ENCODE measurements at places on chromosomes 12 and 14.
A peak's percentile ranks its signal among the peaks of the same experiment; 100 is the strongest.

DNA sequence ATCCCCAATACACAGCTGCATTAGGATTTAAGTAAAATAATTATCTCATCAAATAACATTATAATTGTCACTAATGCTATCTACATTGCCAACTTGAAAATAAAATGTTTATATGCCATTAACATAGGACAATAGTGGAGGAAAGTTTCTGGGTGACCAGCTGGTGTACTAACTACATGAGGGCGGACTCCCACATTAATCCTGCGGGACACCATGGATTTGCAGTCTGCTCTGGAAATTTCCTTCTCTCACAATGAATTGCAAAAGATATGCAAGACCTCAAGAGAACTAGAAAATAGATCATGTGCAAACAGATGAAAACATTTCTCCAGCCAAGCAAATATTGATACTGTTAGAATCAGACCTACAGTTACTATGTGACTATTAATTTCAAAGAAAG is 390.1 kb downstream of the NAV3 start:
- no peak for DNase-seq

GRCh38 chr12:108193917-108194316 is 64.8 kb downstream of the WSCD2 start:
- DNase-seq, result peak; percentile 35

- DNase-seq, result peak; percentile 68
These were observed 13.4 kb downstream of the AKAP5 start for GRCh38 chr14:64478634-64479250.

DNA sequence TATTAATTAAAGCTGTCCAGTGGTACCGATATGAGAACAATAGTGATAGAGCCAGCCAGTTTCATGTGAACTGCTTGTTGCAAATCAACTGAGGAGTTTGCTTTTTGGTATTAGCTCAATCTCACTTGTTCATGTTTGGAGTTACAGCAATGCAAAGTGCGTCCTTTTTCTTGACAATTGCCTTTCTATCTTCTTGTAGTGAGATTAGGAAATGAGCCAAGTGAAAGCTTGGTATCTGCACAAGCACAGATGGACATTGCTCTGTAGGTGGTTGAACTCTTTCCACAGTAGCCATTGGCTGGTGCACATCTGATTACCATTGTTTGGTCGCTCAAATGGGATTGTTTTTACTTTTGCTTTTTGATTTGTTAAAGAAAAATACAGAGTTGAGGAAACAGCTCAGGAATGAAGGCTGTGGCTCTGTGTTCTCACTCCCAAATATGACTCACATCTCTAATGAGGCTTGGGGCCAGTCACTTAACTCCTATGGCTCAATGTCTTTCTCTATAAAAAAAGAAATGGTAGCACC is 241.4 kb downstream of the BMP4 start:
- peak; percentile 39 for DNase-seq

DNA sequence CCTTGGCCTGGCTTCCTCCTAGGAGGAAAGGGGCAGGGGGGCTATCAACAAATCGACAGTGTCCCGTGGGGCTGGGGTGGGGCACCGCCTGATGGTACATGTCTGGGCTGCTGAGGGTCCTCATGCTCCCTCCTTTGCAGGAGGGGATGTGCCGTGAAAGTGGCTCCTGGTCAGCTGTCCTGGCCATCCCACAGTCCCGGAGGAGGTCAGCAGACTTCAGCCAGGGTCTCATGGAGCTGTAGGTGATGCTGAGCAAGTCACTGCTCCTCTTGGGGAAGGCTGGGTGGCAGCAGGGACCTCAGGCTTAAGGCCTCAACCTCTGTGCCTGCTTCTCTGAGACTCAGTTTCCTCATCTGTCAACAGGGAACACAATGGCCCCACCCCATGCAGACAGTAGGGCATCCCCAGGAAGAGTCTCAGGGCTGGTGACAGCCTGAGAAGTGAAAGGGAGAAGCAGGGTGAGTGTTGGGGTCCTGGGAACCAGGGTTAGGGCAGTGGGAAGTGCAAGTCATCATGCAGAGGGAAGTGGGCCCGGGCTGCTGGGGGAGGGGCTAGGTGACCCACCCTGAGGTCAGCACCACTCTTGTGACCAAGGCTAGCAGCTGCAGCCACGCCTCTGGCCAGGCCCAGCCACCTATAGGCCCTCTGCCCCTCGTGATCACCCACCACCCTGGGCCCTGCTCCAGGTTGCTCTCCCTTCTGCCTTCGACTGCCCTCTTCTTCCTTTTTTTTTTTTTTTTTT is 4.4 kb upstream of the TNFAIP2 start:
- no peak for DNase-seq

DNA sequence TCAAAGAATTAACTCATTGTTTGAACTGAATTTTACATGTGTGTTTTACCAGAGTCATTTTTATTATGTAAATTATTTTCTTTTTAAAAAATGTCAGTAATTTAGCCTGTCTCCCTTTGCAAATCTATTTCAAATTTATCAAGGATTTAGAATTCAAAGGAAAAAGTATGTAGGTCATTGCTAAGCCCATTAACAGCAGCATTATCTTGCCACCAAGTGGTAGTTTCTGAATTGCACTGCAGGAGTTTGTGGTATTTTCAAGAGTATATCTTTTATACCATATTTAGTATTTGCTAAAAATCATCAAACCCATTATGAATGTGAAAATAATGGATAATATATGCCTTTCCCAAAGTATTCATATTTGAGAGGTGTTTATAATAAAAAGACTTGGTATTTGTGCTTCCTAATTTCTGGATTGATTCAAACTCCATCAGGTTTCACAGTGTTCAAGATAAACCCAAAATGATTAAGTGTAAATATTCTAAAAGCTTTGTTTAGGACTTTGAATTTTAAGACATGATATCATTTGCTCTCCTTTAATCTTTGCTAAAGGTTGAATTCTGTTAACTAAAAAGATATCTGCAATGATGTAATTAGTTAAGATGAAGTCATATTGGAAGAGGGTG is 711.4 kb downstream of the FSCB start:
- no peak for DNase-seq

DNA sequence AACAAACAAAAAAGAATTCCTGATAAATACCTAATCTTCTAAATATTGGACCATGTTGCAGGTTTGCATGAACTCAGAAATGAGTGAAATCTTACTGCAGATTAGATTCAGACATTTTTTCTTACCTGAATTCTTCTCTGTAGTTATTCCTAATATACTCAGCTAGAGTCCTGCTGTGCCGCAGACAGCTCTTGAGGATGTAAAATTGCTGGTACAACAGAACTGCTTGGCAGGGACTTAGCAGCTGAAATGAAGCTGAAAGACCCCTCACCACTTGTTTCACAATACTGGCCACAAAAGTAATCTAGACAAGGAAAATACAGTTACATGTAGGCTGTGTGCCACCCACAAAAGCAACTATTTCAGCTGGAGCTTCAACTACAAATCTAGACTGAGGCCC is 48.3 kb upstream of the KICS2 start:
- no peak for DNase-seq

DNA sequence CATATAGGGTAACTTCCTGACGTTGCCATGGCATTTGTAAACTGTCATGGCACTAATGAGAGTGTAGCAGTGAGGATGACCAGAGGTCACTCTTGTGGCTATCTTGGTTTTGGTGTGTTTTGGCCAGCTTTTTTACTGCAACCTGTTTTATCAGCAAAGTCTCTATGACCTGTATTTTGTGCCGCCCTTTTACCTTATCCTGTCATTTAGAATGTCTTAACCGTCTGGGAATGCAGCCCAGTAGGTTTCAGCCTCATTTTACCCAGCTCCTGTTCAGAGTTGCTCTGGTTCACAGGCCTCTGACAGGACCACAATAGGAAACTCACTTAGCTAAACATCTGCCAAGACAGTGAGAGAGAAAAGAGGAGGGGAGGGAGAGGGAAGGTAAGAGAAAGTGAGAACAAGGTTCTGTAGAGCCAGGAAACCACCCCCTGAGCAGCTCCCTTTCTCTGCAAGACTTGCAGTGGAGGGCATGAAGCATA is 64.8 kb upstream of the PLEKHG3 start:
- DNase-seq, result no peak

- no peak for DNase-seq
These were observed 205.7 kb downstream of the DIO2 start for GRCh38 chr14:80005561-80005960.

- no peak for DNase-seq
These were observed 202.6 kb downstream of the ANO6 start for GRCh38 chr12:45418520-45418919.

- no peak for DNase-seq
These were observed 137.4 kb downstream of the GRIP1 start for GRCh38 chr12:66541426-66541825.

DNA sequence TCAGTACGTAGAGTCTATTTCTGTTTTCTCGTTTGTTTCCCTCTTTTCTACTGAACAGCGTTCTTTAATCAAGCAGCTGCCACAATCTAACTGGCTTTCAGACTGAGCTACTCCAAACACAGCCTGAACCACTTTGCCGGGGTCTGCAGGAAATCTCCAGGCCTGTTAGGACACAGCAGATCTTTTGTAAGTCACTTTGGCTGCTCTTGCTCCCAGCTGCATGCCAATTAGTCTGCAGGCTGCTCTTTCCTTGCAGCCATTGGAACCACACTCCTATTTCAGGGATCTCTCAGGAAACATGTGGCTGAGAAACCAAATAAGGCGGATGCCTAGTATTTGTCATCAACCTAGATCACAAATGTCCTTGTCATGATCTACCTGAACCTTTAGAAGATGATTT is 73.6 kb downstream of the TMTC1 start:
- no peak for DNase-seq

GRCh38 chr12:82675246-82675645 is 11.5 kb upstream of the TMTC2 start:
- DNase-seq, result no peak

GRCh38 chr14:24427537-24428508 is 1.6 kb downstream of the CBLN3 start:
- no peak for DNase-seq

DNA sequence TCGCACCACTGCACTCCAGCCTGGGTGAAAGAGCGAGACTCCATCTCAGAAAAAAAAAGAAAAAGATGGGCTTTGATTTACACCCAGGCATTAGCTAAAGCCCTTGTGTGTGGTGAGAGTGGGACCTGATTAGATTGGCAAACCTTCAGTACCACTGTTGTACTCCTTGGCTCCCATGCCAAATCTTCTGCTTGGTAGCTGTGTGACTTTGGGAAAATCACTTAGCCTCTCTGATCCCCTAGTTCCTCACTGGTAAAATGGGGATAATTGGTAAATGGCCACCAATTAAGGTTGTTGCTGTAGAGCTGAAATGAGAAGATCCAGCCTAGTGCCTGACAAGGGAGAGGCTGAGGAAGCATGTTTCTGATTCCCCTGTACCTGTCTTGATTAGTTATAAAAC is 63.7 kb downstream of the SLC25A47 start:
- no peak for DNase-seq

- DNase-seq, result peak; percentile 27
These were observed 186.8 kb downstream of the BTG1 start for GRCh38 chr12:91958816-91959215.

GRCh38 chr12:91189516-91189915 is 6.9 kb upstream of the DCN start:
- no peak for DNase-seq

DNA sequence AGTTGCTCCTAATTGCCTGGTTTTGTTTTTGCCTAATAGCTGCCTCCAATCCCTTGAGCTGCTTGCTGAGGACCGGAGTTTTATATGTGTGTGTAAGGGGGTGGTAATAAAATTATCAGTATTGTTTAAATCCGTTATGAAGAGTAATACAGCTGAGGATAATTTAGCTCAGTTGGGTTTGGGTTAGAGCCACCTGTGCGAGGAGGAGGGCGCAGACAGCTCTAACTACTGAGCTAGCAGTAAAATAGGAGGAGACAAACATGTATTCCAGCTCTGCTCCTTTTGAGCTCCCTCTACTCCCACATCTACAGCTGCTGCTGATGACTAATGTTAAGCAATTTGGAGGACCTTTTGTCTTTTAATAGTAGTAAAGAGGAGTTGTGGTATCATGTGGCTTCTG is 61.5 kb downstream of the SPATS2 start:
- peak; percentile 61 for DNase-seq

DNA sequence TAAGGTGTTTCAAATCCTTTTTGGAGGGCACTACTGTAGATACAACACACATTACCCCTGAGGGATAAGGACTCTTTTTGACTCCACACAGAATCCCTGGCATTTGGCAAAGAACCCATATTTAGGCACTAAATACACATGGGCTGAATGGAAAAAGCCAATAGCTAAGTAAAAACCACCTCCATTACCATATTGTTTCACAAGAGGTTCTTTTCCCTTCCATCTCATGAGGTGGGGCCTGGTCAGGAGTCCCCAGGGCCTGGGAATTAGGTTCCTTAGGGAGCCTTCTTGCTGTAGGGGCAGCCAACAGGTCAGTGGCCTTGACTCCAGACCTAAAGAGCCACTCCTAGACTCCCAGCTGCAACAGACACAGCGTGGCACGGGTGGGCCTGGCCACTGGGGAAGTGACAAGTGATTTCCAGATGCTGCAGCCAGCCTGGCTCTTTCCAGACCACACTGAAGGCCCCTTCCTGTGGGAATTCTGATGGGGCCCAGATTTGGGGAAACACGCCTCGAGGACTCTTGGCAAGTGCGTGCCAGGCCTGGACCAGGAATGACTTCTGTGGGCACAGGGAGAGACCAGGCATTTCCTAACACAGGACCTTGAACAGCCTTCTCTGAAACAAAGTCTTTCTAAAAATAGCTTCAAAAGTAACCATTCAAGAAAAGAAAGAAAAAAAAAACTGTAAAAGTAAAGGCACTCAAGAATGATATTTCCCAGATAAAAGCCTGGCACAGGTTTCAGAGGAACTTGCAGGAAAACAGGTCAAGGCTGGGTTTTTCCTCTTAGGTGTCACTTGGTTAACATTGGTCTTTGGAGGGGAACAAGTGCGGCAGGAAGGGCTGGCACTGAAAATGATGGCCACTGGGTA is 18.1 kb downstream of the SSH1 start:
- DNase-seq, result no peak

DNA sequence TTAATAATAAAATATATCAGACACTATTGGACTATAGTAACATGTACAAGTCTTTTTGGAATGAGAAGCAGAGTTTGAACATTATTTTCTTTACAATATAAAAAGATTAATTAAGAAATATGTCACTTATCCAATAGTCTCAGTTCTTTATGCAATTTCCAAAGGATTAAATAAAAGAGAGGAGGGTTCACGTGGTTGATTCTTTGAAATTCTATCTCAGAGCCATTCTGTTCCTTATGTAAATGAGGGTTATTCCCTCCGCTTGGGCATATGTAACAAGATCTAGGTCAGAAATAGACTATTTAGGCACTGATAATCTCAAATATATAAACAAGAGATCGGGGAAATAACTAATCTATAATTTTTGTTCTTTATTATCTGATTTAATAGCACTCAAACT is 2.1 kb upstream of the TUBA1A start:
- no peak for DNase-seq

- no peak for DNase-seq
These were observed at the start of gene PYM1 for GRCh38 chr12:55927588-55928502. PYM1 (minus strand) TSS chr12:55927894; CDS start chr12:55927761, 133 bp downstream.

- no peak for DNase-seq
These were observed 50.2 kb downstream of the A2M start for GRCh38 chr12:9065607-9065856.
